ENCODE measurements at places on chromosomes 5 and 9.

DNA sequence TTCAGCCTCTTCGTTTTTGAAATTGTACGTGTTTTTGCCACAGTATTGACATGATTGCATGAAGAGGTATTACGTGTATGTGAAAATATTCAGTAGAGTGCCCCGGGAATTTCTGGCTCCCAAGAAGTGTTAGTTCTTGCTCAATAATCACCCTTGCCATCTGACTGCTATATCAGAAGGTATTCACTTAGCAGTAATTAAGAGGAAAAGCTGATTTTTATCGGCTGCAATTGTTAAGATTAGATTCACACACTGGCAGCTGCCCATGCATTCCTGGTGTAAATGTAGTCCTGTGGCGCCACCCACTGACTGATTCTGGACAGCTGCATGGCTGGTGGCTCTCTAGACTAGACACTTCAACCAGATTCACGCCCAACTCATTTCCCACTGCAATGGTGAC, 440.1 kb upstream of the ADAMTS16 start:
- DNase-seq, result peak; percentile 90

GRCh38 chr5:120122703-120123102, 341.4 kb upstream of the PRR16 start:
- no peak for DNase-seq

- DNase-seq, result no peak
Measured at GRCh38 chr5:76202182-76202581, 119.0 kb downstream of the SV2C start.

DNA sequence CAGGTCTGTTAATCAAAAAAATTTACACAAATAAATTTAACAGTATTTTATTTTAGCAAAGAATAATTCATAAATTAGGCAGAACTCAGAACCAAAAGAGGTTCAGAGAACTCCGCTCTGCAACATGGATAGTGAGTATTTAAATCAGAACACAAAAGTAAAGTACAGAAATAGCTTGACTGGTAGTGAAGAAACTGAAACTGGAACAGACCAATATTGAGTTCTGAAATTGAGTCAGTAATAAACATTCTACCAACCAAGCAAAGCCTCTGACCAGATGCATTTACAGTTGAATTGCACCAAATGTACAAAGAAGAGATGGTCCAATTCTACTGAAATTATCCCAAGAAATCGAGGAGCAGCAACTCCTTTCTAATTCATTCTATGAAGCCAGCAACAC, 1542.8 kb downstream of the EFNA5 start:
- no peak for DNase-seq

DNA sequence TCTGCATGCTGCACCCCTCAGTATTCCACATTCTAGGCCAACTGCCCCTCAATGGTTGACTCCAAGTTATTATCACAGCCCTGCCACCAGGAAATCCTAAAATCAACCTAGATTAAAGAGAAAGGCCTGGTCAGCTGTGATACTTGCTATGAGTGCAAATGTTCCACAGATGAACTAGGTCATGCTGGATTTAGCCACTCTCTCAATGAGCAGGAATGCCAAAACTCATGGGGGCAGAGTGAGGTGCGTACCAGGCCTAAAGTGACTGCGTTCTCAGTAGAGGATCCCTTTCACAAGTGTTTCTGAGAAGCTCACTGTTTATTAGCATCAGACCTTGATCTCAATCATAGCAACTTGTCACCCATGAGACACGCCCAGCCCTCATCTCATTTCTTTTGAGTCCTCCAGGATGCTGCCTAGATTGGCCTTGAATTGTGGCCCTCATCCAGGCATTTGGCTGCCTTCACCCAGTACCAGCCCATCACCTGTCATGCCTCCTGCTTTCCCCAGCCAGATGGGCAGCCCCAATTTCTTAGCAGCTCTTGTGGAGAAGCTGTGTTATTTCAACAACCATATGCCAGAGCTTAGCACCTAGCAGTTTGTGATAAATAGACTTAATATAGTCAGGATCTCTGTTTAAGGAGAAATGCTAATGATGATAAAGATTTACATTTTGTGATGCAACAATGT, 383.9 kb downstream of the CTNND2 start:
- DNase-seq, result peak; percentile 97

DNA sequence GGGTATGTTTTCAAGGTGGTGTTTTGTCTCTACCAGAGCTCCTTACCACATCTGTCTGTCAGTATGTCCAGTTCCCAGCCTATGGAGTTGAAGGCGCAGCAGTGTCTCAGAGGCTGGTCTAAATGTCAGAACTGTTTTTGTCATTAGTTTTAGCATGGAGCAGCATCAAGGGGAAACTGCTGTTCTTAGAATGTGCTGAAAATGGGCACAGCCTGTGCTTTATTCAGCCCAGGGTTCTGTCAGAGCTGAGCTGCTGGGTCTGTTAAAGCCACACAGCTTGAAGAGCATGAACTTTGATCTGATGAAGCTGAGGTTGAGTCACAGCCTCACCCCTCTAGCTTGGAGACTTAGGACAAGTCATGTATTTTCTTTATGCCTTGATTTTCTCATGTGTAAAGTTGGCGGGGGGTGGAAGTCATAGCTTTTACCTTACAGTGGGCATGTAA, 71.9 kb downstream of the RALGPS1 start:
- no peak for DNase-seq

DNA sequence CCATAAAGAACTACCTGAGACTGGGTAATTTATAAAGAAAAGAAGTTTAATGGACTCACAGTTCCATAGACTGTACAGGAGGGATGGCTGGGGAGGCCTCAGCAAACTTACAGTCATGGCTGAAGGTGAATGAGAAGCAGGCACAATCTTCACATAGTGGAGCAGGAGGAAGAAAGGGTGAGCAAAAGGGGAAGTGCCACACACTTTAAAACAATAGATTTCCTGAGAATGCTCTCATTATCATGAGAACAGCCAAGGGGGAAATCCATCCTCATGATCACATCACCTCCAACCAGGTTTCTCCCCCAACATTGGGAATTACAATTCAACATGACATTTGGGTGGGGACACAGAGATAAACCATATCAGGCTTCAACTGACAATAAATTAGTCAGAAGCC, 664.9 kb downstream of the TAF11L14 start:
- DNase-seq, result no peak

DNA sequence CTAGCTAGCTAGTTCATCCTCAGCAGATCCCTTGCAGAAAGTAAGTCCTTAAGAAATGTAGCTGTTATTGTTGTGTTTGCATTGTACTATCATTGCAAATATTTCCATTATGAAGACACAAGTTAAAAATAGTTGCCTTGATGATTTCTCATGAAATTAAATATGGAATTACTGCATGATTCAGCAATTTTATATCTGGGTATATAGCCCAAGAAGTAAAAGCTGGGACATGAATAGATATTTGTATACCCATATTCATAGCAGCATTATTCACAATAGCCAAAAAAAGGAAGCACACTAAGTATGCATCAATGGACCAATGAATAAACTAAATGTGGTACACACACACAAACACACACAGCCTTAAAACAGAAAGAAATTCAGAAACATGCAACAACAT, 6.8 kb downstream of the IFNB1 start:
- DNase-seq, result no peak

GRCh38 chr9:95343725-95344287, 26.3 kb upstream of the FANCC start:
- no peak for DNase-seq

DNA sequence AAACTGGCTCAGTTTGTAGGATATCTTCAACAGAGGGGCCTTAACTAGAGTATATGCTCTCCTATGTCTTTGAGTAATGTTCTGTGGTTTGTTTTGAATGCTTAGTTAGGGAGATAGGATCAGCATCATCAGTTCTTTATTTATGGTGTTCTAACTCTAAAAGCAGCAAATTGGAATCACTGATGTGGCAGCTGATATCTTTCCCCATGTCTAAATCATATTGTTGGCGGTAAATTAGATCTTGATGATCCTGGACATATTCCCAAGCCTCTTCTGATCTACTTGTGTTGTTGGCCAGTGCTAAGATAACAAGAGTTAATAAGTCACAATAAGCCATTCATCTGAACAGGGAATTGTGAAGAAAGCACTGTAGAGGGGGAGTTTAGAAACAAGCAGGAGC, 332.4 kb upstream of the DAB2 start:
- DNase-seq, result no peak

DNA sequence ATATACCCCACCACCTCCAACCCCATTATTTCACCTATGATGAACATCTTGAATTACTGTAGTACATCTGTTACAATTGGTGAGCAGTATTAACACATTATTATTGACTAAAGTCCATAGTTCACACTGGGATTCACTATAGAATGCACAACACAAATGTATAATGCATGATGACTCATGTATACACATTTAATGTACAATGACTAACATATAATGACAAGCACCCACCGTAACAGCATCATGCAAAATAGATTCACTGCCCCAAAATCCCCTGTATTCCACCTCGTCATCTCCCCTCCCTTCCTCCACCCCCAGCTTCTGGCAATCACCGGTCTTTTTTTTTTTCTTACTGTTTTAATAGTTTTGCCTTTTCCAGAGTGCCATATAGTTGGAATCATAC, 47.1 kb upstream of the NEK6 start:
- DNase-seq, result no peak

DNA sequence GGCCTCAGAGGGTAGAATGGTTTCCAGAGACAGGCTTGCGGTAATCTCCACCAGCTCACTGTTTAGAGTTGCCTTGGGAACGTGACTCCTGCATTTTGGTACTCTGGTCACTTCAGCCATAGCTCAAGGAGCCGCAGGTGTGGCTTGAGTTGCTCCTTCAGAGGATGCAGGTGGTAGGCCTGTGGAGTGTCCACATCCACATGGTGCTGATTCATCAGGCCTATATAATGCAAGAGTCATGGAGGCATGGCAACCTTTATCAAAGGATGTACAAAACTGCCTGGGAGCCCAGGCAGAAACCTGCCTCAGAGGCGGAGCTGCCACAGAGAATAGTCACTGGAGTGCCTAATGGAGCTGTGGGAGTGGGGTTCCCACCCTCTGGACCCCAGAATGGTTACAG, 114.2 kb downstream of the ANXA1 start:
- no peak for DNase-seq

DNA sequence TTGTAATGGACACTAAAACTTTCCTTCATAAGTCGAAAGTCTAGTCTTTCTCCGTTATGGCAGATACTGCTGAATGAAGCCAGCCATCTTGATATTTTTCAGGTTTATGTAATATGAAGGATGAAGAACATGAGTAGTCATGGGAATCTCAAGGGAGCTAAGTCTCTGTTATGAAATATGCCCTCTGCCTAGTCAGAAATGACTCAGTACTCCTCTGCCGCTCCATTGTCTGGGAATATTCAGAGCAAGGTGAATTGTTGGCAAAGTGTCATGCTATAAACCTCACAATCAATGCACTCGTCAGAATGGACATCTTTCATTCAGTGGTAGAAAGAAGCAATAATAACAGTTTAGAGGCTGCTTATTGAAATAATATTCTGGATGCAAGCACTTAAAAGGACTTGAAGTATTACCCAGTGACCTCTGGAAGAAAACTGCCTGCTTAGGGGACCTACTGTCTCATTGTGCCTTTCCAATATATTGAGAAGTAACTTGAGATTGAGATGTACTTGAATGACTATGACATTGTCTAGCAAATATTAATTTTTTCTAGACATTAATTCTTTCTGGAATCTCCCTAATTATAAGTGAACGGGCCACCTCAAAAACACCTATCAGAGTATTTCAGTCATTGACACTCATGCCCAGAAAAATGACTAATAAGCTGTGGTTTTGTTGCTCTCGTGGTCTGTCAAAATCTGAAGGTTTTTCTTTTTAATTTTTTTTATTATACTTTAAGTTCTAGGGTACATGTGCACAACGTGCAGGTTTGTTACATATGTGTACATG, 1011.5 kb upstream of the ACO1 start:
- DNase-seq, result no peak

DNA sequence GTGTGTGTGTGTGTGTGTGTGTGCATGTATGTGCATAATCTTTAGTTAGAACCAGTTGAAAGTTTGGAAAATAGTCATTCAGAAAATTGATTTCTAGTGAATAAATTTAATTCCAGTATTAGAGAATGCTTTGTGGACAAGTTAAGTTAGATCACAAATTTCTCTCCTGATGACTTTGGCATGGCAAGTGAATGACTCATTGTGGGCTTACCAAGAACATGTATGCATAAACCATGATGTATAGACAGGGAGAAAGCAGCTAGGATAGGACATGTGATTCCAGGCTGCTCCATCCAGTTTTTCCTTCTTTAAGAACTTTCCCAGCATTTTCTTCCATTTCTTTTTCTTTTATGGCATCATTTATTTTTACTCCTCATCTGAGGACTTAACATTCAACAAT, 85.7 kb upstream of the SGCD start:
- no peak for DNase-seq

DNA sequence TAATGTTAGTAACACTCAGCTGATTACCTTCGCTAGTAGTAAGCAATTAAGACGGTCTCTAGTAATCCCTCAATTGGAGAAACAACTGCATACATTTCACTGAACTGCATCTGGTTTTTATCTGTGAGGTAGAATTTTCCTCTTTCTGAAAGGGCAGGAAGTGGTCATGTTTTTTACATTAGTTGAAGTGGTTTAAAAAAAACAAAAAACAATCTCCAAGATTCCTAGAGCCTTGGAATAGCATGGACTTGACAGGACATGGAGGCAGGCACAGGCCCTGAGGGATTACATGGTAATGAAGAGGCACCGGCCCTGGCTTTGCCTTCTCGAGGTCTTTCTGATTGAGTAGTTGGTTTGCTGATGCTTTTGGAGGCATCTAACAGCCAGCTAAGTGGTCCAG, 25.8 kb downstream of the THBS4 start:
- DNase-seq, result no peak

GRCh38 chr5:145981589-145982571, 45.5 kb downstream of the SH3RF2 start:
- no peak for DNase-seq

- DNase-seq, result no peak
Measured at GRCh38 chr9:89453452-89453851, 44.5 kb downstream of the SEMA4D start.

DNA sequence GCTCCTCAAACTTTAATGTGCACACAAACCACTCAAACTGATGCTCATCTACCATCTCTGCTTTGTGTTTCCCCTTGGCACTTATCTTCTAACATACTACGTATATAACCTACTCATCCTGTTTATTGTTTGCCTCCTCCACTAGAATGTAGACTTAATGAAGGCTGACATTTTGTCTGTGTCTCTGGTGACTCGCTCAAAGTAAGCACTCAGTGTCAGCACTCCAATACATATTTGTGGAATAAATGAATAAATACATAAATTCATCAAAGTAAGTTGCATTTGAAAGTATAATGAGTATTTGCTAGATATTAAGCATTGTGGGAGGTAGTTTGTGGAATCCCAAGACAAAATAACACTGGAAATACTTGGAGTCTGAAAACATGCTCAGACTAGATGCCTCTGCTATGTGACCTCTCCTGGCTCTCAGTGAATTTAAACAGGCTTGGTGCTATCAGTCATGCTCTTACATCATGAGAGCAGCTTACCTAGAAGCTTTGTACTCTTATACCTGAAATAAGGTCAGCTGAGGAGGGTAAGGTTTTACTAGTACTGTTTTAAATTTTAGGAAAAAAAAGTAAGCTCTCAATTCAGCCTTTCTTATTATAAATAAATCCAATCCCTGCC, 37.0 kb upstream of the RANBP6 start:
- DNase-seq, result no peak
